Jurkat, Clone E6-1 (cell line): ENCODE measurements at places on chromosomes 7 and 10.

DNA sequence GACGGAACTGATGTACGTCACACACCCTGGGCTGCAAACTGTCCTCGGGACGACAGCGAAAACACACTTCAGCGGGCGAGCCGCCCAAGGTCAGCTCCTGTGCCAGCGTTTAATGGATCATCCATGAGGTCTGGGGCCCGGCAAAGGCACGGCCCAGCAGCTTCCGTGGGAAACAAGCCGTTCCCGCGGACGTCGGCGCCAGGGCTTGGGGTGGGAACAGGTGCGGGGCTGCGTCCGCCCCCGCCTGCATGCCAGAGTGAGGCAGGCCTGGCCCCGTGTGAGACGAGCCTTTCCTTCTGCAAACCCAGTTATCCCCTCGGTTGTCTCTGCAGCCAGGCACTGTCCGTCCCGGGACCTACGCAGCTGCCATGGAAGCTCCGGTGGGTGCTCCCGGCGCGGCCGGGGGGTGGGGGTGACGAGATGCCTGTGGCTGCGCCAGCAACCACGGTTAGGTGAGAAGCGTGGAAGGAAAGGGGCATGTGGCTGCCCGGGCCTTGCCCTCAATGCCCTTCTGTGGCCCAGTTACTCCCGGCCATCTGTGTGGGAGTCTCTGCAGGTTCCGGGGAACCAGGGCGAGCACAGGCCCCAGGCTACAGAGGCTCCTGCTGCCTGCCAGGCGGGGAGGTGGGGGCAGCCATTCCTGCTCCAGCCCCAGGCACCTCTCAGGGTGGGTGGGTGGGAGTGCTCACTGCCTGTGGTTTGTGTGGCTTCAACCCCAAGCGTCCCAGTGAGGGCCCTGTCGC lies 42.2 kb upstream of the PDGFA start:
- DNase-seq, result no peak

GRCh38 chr7:103821092-103821491 lies 168.4 kb downstream of the RELN start:
- DNase-seq, result no peak

- no peak for DNase-seq
Observed at GRCh38 chr7:55211726-55212125, 153.4 kb upstream of the LANCL2 start.

DNA sequence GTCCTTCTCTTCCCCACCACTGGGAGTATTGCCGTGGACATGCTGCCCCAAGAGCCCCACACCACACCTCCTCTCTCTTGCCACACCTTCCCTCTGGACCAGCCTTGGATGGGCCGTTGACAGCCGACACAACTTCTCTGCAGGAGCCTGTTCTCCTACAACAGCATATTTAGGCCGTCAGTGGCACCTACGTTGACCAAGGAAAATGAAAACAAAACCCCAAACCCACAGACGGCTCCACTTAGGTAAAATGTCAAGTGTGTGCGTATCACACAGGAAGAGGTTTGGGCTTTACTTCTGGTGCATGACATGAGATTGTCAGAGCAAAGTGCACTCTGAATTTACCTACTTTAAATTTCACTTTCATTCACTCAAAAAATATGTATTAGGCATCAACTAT lies 246.6 kb downstream of the ZMYND11 start:
- no peak for DNase-seq

GRCh38 chr10:3310016-3310784 lies 137.6 kb upstream of the PITRM1 start:
- no peak for DNase-seq
